ENCODE measurements at places on chromosomes 1 and 21.

- DNase-seq = no peak
Measured at GRCh38 chr1:68961143-68961542, 464.3 kb upstream of the DEPDC1 start.

DNA sequence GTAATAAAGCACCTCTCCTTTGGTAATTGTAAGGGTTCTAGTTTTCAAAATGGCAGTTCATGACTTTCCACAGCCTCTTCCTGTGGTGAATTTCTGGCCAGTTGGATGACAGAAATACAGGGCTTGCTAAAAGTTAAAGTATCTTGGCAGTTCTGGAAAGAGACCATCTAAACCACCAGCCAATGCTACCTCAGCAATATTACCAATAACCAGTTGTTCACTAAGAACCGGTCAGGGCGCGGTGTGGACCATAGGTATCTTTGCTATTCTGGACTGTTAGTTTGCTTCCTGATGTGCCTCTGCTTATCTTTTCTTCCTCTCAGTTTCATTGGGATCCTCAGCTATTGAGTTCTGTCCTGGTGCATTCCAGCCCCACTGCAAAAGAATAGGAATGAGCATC, 124.7 kb downstream of the HS2ST1 start:
- no peak for DNase-seq

DNA sequence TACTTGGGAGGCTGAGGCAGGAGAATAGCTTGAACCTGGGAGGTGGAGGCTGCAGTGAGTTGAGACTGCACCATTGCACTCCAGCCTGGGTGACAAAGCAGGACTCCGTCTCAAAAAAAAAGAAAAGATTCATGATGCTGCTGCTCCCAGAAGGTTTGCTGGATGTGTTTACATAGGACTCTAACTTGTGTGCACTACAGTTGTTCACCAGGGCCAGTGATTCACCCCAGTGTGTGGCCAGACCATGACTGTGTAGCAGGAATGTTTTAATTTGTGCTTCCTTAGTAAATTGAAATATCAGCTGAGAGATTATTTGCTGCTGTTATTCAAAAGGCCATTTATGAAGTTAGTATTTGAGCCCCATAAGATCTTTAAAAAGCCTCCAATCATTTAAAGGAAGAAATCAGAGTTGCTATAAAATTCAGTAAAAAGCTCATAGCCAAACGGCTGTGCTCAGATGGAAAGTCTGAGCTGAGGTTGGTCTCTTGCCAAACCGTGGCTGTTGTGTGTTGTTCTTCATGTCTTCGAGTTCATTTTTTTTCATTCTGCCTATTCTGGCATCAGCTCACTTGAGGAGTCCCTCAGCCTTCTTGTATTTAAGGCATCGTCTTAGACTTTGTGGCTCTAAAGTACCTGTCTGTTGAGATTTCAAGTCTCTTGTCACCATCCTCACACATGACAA, 18.1 kb upstream of the PGD start:
- no peak for DNase-seq

- no peak for DNase-seq
Measured at GRCh38 chr21:14572204-14572780, 26.2 kb upstream of the SAMSN1 start.

DNA sequence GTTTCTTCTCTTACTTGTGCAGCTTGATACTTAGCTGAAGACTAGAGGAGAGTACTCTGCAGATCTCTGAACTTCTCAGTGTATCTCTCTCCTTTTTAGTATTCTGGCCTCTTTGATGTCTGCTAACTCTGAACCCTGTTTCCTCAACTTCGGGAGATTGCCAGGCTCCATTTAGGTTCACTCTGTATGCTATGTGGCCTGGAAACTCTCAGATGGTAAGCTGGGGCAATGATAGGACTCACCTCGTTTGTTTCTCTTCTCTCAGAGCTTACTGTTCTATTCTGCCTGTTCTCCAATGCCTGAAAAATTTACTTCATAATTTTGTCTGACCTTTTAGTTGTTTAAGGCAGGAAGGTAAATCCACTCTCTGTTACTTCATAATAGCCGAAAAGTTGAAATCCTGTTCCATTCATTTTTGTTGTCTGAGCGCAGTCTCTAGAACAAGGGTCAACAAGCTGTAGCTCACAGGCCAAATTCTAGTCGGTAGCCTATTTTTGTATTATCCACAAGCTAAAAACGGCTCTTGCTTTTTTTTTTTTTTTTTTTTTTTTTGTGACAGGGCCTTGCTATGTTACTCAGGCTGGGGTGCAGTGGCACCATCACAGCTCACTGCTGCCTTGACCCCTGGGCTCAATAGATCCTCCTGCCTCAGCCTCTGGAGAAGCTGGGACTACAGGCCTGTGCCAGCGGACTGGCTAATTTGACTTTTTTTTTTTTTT, 33.3 kb downstream of the ZMYM4 start:
- no peak for DNase-seq

DNA sequence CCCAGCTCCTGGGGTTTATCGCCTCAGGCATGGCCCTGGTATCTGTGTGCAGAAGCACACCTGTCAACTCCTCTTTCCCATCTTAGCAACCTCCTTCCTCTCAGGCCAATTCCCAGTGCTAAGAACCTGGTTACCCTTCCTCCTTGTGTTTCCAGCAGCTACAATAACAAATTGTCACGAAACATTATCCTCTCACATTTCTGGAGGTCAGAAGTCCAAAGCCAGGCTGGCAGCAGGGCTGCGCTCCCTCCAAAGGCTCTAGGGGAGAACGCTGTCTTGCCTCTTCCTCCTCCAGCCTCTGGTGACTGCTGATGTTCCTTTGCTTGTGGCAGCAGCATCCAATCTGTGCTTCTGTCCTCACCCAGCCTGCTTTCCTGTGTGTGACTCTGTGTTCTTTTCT, 10.7 kb upstream of the MRPS14 start:
- DNase-seq = no peak

DNA sequence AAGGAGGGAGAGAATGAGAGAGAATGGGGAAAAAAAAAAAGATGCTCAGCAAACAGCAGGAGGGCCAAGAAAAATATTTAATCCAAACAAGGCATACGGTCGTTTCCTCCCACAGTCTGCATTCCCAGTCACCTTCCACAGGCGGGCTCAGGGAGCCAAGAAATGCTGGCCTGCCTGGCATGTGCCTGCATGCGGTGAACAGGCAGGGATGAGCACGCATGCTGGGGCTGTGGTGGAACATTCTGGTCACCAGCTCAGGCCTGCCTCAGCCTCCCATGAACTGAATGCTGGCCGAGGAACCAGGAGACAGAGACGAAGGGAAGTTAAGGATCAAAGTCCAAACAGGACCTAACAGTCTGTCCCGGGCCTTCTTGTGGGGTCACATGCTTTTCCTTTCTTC, 335.3 kb downstream of the ASTN1 start:
- no peak for DNase-seq

DNA sequence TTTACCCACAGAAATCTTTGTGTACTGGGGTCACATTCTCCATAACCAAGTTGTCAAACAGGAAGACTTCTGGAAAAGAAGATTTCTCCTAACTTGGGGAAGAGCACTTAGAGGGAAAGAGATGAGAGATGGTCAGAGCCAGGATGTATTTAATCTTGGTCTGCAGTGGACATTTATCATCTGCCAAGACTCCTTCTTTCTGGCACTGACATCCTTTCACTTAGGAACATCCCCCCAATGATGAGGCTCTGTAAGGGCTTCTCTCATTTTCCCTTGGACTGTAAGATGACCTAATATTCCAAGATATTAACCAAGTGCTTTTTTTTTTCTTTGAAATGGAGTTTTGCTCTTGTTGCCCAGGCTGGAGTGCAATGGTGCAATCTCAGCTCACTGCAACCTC, 39.3 kb upstream of the IGSF3 start:
- DNase-seq = no peak
